Neural crest cell (in vitro differentiated cells): ENCODE measurements at places on chromosomes 2 and 18.

GRCh38 chr2:204665771-204666170 lies 120.5 kb downstream of the PARD3B start:
- H3K36me3 ChIP-seq = no peaks in the 10 kb centered on the region
- H3K4me1 ChIP-seq = peaks cover 2% of the 10 kb centered on the region
- H3K27me3 ChIP-seq = no peaks in the 10 kb centered on the region
- no peak for DNase-seq

GRCh38 chr2:219325136-219325535 lies 7.4 kb downstream of the RESP18 start:
- no peak overlapping the region for H3K4me3 ChIP-seq
- H3K36me3 ChIP-seq = no peaks in the 10 kb centered on the region
- peaks cover 90% of the 10 kb centered on the region for H3K27me3 ChIP-seq

DNA sequence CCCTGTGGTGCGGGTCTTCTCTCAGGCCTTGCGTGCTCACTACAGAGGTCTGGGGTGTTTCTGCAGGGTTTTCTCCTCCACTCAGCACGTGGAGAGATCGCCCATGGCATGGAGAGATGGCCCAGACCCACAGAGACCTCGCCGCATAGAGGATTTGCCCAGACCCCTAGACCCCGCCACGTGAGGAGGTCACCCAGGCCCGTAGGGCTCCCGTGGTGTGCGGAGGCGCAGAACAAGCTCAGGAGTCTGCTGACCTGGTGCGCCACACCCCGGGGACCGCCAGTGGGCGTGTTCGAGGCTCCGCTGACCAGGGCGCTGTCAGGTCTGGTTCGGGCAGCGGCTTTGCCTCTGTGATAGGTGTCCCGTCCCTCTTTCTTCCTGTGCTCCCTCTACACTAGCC lies 64.5 kb downstream of the ADI1 start:
- no peak for DNase-seq
- H3K4me3 ChIP-seq = no peak overlapping the region
- H3K27me3 ChIP-seq = no peaks in the 10 kb centered on the region
- peaks cover 4% of the 10 kb centered on the region for H3K4me1 ChIP-seq

DNA sequence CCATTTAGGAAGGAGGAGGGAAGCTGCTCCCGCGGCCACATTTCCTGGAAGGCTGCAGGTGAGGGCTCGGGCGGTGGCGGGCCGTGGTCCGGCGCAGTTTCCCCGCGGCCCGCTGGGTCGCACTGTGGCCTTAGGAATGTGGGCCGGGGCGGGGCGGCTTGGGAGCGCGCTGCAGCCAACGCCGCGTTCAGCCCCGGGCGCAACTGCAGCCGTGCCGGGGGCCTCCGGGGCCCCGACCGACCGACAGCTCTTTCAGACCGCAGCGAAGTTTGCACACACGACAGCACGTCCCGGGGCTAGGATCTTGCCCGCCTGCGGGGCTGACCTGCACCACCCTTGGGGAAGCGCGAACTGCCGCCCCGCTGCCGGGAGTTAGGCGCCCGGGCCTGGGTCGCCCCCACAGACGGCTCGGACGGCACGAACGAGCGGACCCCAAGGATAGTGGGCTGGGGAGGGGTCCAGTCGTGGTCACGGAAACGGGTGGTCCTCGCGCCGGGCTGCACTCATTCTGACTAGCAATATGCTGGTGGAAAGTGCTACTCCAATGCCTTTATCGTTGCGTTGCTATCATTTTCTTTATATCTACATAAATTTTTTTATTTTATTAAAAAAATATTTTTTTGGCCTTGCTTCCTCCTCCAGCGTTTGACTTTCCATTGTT lies 69.9 kb upstream of the DLX2 start:
- DNase-seq = peak; percentile 73
- no peaks in the 10 kb centered on the region for H3K36me3 ChIP-seq
- H3K4me3 ChIP-seq = peak overlapping the region; percentile 65
- peaks cover 25% of the 10 kb centered on the region for H3K27me3 ChIP-seq
- no peak overlapping the region for H3K27ac ChIP-seq

GRCh38 chr2:28726177-28726576 lies 25.5 kb upstream of the PPP1CB start:
- peaks cover 16% of the 10 kb centered on the region for H3K4me1 ChIP-seq
- DNase-seq = no peak
- H3K36me3 ChIP-seq = no peaks in the 10 kb centered on the region
- H3K27ac ChIP-seq = no peak overlapping the region
- no peak overlapping the region for H3K4me3 ChIP-seq
- H3K27me3 ChIP-seq = no peaks in the 10 kb centered on the region

DNA sequence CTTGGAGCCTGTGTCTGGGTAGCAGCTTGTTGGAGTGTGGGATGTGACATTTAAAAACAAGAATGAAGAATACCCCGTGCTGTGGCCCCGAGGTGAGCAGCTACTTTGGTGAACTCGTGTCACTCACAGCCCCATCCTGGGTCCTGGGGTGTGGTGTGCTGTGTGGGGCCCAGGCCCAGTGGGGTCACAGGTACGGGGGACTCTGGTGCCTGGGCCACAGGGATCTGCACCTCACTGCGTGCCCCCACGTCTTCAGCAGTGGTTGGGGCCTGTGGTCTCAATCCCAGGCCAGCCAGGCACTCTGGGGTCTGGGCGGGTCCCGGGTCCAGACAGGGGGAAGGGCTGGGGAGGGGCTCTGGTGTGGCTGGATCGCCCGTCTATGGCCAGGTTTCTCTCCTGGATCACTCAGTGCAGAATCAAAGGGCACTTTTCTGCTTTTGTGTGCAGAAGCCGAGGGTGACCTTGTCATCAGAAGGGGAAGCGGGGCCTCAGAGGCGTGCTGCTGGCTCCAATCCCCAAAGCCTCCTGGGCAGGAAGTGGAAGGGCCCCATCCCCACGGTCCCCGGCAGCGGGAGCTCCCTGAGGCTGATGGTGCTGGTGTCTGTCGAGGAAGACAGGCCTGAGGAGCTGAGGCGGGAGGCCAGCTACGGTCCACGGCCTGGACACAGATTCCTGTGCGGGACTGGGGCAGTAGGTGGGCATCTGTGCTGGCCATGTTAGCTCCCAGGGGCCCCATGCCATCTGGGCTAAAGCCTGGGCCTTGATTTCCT lies 1.4 kb downstream of the GPR35 start:
- H3K4me3 ChIP-seq = no peak overlapping the region
- no peaks in the 10 kb centered on the region for H3K36me3 ChIP-seq
- no peak for DNase-seq
